Activated T-helper 1 cell treated with anti-CD3 and anti-CD28 coated beads, Interleukin-2, amount 50 U/mL, for 16 hours (primary cell): ENCODE measurements at places on chromosomes 1 and 21.

- DNase-seq = no peak
Observed at GRCh38 chr1:89425056-89425455, 61.2 kb downstream of the GBP6 start.

DNA sequence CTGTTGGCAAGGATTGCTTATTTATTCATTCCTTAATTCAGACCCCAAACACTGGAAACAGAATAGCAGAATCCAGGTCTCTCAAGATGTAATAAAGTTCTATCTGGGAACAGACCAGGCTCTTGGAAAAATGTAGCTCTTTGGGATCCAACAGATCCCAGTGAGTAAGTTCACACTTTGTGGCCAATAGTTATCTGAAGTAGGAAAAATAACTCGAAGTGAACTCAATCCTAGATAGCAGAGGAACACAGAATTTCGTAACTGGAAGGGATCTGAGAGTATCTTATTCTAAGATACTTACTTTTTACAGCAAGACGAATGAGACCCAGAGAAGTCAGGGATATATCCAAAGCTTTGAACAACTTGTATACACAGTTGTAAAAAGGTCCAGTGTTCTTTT lies 150.7 kb upstream of the CD34 start:
- no peak for DNase-seq

GRCh38 chr1:173868266-173869020 lies at the start of gene ZBTB37:
Gene ZBTB37 (plus strand): TSS chr1:173868380. CDS start chr1:173870226, 1,846 bp downstream.
- DNase-seq = peak; percentile 86

DNA sequence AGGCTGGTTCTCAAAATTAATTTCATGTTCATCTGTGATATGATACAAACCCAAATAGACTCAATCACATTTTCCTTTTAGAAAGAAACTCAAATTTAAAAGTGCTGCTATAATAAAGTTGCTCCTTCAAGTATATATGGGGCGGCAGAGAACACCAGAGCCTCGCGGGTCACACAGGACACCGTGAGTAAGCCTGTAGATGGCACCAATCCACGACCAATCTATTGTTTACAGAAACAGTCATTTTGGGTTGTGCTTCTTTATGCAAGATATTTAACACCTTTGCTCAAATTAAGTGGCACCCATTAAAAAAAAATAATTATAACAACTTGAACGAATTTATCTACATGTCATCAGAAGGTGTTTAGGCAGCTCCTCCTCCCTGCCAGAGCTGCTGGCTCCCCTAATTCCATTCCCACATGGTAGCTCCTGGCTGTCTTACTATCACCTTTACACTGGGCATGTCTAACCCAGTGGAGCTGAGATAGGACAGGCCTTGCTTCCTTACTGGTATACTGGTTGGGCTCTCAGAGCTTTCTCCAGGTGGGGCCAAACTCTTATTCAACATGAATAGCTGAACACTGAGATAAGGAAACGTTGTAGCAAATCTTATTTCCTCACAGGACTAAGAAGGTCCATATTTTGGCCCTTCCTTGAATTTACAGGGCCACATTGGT lies 287.0 kb downstream of the SDCCAG8 start:
- DNase-seq = no peak

GRCh38 chr21:28148400-28149064 lies 844.1 kb downstream of the LTN1 start:
- DNase-seq = no peak
